ENCODE measurements at places on chromosomes 5 and 9.
A peak's percentile ranks its signal among the peaks of the same experiment; 100 is the strongest.

DNA sequence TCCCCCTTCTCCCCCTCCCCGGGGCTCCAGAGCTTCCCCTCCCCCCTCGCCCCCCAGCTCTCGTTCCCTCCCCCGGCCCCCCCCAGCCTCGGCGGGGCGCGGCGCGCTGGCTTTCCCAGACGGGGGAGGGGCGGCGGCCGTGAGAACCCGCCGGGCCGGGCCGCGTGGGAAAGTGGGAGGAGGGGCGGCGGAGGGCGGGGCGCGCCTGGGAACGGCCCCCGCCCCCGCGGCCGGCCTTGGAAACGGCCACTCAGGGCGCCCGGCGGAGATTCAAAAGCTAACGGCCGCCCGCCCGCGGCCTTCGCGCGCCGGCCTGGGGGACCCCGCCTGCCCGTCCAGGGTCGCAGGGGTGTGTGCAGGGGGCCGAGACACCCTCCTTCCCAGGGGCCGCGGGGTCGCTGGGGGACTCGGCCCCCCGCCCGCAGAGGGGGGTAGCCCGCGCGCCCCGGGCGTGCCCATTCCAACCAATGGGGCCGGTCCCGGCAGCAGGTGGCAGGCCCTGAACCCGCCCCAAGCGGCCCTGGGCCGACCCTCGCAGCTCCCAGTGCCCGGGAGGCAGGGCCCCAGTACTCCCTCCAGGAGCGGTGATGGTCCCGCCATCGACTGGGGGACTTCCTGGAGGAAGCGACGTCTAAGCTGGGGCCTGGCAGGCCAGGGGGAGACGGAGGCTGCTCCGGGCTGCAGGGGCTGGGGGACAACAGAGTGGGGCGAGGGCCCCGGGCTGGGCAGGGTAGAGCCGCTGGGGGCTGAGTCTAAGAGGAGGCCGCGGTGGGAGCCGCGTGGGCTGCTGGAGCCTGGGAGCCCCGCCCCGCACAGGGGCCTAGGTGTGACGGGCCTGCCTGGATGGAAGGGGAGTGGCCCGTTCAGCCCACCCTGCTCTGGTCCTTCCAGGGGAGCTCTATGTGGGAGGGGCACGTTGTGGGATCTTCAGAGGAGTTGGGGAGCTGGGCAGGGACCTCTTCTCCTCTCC, 14.2 kb upstream of the NRARP start:
- no peak for DNase-seq

DNA sequence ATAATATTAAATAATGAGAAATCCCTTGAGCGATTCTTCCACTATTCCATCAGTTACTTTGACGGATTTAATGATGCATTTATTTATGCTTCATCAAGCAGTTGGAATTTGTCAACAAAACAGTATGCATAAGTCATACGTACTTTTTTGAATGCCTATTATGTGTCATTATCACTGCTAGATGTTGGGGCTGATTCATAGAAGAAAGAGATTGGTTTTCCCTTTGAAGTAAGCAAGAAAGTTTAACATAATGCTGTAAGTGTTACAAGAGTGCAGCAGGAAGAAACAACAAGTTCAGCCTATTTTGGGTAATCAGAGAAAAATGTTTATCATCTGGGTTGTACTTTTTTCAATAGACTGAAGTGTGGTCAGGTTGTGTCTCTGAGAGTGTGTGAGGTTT, 121.2 kb upstream of the RANBP3L start:
- DNase-seq, result peak; percentile 85

DNA sequence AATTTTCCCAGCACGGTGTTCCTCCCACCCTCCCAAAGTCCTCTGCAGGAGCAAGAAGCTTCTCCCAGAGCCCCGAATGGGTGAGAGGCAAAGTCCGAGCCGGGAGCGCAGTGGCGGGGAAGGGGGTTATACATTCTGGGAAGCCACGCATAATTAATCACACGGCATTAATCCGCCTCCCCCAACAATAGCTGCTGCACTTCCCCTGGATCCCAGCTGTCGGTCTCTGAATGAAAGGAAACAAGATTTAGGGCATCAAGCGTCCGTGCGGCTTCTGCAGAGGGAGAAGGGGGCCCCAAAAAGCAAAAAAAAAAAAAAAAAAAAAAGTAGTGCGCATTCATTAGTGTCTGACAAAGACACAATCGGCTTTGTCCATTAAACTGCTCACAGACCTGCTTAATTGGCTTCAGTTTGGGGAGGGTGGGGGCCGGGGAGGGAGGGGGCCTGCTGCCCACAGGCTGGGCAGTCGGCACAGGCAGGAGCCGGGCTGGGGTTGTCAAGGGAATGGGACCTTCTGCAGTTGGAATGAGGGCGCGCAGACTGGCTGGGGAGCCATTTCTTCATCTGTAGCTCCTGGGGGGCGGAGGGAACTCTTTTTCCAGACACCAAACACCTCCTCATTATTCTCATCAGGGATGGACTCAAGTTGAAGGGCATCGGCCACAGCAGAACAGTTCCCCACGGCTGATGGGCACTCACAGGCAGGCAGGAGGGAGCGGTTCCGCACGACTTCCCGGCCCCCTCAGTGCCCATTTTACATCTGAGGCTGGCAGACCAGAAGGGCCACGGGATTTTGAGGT, 3.4 kb downstream of the NOTCH1 start:
- no peak for DNase-seq

DNA sequence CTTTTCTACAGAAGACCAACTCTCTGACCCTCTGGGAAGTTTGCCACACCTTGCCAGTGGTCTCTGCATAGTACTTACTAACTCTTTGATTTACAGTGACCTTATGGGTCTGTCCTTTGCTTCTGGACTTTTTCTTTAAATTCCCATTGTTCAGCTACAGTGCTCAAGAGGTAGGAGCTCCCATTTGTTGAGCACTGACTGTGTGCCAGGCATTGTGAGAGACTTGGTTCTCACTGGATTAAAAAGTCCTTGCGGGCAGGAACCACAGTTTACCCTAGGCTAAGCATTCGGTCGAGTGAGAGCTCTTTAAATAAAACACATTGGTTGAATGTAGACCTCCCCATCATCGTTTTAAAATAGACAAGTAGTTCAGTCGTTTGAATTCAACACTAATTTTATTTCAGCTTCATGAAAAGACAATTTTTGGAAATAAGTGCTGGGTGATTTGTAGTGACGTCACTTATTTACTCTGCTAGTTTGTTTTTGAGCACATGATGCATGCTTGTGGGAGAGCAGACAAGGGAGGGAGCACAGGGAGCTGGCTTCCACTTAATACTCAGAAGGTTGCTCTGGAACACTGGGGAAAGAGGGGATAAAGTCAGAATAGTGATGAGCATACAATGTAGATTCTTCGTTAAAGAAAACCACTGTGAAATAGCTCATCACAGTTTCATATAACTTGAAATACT, 27.1 kb downstream of the RASGRF2 start:
- no peak for DNase-seq

DNA sequence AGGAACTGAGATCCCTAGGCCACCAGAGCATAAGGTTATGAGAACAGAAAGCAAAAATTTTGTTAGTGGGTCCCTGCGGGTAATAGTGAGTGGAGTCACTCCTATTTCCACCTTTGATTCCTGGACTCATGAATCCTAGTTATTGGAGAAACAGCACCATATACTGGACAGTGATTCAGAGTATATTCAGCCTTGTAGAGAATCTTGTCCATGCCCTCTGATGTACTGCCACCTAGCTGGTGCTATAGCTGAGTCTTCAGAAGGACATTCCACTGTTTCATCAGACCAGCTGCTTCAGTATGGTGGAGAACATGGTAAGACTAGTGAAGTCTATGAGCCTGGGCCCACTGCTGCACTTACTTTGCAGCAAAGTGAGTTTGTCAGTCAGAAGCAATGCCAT, 25.0 kb upstream of the ITGA2 start:
- DNase-seq, result no peak

GRCh38 chr9:75609401-75609800, 281.1 kb upstream of the PCSK5 start:
- no peak for DNase-seq

- peak; percentile 64 for DNase-seq
Measured at GRCh38 chr9:89078860-89079259, 87.6 kb downstream of the S1PR3 start.

DNA sequence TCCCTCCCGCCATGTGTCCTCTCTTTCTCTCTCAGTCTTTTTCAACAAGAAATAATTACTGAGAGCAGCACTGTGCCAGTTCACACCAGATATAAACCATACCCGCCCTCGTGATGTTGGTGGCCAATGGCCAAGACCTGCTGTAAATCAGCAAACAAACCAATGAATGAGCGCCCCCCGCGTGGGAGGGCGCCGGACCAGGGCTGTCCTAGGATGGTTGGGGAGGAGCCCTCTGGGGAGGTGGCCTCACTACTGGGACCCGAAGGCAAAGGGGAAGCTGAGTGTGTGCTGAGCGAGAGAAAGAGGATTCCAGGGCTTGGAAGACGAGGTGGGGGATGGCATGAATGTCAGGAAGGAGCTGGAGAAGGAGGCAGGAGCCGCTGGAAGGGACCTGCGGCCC, 51.2 kb upstream of the BARHL1 start:
- DNase-seq, result no peak

DNA sequence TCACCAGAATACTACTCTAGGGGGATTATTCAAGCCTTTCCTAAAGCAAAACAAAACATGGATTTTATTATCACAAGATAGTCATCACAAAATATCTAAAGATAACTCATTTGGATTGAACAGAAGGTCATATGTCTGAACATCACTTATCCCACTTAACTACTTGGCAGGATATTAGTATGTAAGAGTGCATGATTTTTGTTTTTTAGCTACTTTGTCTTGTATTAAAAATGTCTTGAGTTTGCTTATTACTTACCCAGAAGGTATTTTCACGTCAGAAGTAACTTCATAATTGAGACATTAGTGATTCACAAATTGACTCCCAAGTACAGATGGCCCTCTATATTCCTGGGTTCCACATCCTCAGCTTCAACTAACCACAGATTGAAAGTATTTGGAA, 113.8 kb downstream of the TLE4 start:
- peak; percentile 14 for DNase-seq

DNA sequence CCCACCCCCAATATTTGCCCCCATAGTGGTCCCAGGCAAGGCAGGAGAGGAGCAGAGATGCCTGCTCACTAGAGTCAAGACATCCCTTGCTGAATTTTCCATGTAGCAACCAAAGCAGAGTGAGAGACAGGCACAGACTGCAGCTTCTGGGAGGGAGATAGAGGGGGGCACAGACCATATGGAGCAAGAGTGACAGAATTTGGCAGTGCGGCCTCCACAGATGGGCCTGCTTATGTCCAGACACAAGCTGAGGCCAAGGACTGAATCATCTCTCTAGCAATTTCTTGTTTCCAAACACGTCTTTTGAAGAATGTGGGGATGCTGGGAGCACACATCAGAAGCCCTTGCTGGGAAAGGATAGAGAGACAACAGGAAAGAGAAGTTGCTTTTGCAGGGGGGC, 53.0 kb upstream of the ALDH1B1 start:
- DNase-seq, result peak; percentile 77
